ENCODE measurements at places on chromosomes 3 and 15.

DNA sequence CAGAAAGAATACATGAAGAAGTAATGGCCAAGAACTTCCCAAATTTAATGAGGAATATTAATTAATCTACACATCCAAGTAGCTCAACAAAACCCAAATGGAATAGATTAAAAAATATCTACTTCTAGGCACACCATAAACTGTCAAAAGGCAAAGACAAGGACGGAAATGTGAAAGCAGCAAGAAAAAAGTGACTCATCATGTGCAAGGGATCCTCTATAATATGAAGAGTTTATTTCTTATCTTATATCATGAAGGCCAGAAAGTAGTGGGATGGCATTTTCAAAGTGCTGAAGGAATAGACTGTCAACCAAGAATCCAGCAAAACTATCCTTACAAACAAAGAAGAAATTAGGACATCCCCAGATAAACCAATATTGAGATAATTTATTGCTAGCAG lies 73.9 kb upstream of the PRICKLE2 start:
- DNase-seq, result no peak

DNA sequence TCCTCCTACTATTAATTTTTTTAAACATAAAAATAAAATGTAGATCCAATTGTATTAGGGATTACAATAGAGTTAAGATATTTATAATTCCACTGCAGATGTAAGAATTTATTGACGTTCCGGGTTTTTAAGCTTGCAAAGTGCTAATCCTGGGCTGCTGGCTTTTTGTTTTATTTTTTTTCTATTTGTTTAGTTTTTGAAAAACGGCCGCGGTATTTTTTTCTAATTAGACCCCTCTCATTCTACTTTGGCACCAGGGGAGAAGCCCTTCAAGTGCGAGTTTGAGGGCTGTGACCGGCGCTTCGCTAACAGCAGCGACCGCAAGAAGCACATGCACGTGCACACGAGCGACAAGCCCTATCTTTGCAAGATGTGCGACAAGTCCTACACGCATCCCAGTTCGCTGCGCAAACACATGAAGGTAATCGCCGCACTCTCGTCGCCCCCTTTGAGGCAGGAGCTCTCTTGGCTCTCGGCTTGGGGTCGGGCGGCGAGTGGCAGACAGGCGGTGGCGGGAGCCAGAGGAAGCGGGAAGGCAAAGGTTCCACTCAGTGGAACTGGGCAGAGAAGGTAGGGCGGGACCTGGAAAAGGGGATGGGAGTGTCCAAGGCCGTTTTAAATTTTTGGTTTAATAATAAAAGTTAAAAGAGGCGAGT lies 3.2 kb downstream of the ZIC1 start:
- DNase-seq, result no peak

DNA sequence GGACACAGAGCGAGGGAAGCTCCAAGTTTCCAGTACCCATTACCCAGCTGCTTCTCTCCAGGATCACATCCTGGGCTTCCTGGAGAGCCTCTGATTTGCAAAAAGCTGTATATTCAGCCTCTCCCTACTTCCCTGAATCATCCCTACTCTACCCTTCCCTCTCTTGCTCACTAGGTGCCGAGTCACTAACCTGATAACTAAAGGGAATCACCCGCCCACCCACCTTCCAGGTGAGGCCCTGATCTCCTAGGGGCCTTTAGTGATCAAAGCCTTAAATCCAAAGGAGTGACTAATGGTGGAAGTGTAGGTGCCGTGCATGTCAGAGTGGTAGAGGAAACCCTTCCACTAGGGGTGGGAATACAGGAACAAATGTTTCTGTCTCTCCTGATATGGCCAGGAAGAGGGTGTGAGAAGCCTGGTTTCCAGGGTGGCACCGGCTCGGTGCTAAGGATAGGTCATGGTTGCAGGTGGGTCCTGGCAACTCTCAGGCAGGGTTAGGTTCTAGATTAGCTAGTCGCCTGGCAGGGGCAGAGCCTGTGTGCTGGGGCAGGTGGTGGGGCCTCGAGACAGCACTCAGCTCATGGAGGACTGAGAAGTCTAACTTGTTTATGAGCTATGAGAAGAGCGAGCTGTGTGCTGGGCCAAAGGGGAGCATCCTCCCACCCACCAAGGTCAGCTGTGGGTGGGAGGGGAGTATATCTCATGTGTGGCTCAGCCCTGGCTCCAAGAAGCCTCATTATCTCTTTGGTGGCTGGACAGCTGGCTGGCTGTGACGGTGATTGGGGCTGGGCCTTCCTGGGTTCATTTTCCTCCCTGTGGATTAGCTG lies 10.1 kb downstream of the SEMA7A start:
- no peak for DNase-seq

DNA sequence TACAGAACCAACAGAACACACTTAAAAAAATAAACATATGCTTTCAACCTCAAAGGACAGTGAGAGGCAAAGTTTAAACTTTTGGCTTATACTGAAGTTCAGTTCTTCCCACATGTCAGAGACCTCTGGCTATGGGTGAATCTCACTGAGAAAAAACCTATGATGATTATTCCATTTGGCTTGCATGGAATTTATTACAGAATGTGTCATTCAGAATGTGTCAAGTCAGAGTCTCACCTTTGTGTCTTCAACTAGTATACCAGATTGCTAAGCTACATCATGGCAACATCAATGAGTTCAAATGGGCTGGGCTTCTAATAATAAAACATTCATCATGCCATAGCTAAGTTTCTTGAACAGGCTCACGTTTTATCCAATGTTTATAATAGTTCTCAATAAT lies 987.0 kb downstream of the NTRK3 start:
- no peak for DNase-seq

DNA sequence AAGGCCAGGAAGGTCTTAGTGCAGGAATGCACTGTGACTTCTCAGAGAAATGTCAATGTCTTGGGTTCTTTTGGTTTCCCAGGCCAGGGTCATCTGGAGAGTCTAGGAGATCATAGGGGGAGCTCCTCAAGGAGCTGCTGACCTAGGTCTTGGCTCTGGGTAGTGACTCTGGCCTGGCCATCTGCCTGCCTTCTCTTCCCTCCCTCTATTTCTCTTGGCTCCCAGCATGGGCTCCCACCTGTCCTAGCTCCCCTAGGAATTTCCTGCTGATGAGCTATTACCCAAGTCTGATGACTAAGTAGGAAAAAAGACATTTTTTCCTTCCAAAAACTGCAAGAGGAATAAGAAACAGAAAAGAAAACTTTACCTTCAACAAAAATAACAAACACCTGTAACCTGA lies 57.4 kb downstream of the BSN start:
- no peak for DNase-seq

DNA sequence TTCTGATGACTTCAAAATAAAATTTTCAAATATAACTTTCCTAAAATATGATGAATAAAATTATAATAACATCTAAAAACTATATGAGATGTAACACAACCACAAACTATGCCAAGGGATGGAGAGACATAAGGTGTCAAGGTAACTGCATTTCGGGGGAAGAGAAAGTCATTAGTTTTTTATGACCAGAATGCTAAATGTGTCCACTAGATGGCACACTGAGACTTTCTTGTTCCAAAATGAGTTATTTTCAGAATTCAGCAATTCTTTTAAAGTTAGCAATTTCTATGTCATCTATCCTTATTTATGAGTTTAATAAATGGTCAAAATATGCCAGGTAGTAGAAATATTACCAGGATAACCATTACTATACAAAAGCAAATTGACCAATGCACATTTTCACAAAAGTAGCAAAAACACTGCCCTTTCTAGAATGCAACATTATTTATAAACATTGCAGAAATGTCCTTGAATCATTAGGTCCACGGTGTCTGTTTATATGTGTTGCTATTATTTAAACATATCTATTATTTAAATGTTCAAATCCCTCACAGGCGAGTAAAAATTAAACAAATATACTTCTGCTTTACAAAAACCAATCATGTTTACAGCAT lies 374.2 kb downstream of the PLCL2 start:
- no peak for DNase-seq

GRCh38 chr3:67031986-67032385 lies 33.9 kb downstream of the KBTBD8 start:
- no peak for DNase-seq

DNA sequence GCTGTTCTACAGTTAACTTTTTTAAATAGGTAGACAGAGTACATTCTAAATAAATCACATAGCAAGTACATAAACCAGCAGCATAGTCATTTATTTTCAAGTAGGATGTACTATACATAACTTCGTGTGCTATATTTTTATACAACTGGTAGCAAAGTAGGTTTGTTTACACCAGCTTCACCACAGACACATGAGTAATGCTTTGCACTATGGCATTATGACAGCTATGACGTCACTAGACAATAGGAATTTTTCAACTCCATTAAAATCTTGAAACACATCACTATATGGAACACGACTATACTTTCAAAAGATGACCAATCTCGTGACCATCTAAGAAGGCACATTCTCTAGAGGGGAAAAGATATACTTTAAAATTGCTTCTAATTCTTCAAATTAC lies 3.5 kb downstream of the TEX55 start:
- DNase-seq, result no peak

DNA sequence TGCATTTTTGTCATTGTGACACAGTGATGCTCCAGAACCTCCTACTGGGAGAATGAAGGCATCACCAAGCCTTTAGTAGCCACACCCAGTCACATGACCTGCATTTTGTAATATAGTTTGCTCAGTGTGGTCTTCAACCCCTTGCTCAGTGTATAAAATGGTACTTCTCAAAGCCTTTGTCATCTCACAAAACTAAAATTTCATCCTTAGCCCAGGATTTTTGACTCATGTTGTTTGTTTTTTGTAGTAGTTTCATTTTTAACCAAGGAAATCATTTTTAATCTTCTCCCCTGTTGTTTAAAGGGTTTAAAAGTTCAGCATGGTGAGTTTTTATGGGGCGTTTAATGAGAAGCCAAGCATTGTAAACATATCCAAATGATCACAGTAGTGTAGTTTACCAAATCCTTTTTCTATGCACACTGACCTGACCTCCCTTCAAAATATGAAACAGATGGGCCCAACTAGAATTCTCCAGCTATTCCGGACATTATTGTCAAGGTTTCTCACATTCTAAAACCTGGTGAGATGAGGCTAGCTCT lies 123.5 kb upstream of the IL12A start:
- DNase-seq, result no peak

GRCh38 chr3:43963208-43963607 lies 272.5 kb downstream of the ABHD5 start:
- DNase-seq, result no peak

DNA sequence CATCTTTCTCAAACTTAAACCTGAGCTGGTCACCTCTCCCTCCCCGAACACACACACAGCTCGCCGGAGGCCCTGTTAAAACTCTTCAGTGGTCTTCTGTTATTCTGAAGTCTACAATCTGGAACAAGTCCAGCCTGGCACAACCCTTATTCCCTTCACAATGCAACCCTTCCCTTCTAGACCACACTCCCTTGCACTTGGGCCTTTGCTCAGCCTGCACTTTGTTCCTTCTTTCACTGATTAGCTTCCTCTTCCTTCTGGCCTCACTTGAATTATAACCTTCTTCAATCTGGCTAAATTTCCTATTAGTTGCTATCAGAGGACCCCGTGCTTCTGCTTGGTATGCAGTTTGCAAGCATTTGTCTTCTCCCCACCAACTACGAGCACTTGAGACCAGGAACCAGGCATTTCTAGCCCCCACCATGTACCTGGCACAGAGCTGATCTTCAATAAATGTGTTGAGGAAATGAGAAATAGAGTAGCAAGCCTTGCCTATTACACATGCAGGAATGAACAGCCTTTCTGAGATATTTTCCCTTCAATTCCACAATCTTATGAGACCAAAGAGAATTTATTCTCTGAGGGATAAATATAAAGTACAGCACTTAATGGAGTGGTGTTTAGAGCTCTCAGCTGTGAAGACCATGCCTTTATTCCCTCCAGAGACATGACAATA lies 663.1 kb upstream of the ADAMTS9 start:
- DNase-seq, result no peak

DNA sequence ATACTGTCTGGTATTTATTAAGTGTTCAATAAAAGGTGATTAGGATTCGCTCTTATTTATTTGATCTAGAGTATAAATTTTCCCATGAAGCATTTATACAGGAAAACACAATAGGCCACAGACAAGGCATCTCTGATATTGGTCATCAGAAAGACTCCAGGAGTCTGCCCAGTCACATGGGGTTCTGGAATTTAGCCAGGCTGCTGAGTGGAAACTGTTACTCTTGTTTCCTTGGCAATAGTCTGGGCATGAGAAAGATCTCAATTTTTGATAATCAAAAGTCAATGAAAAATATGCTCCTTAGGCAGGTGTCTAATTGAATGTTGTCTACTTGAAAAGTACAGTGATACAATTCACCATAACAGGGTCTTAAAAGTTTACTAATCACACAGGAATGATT lies 161.2 kb downstream of the FRMD5 start:
- DNase-seq, result no peak

GRCh38 chr3:70186221-70186620 lies 126.2 kb downstream of the MDFIC2 start:
- DNase-seq, result no peak

DNA sequence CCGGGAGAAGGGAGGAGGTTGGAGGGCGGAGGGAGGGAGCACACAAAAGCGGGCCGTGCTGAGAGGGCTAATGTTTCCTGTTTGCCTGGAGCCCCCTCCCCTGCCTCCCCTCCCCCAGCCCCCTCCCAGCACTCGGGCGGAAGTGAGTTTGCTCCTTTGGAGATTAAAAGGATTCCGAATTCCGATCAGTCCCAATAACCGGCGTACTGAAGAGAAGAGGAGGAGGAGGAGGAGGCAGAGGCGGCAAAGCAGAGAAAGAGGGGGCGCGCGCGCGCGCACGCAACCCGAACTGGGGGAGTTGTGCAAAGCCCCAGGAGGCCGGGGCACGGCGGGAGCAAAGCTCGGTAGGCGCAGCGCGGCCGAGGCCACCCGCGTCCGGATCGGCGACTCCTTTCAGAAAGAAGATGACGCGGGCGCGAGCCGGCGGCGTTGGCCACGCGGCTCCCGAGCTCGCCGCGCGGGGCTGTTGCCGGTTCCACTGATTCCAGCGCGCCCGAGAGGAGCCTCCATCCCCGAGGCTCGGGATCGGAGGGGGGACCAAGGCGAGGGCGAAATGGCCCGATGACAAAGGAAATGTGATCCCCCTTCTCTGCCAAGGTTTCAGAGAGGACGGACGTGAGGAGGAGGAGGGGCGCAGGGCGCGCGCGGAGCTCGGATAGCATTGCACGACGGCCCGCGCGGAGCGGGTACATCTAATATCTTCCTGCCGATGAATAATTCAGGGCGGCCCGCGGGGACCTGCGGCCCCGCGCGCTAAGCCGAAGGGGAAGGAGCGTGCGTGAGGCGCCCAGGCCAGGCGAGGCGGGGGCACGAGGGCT lies 1.1 kb upstream of the TRIM71 start:
- no peak for DNase-seq

- no peak for DNase-seq
Measured at GRCh38 chr3:127720161-127720823, 47.5 kb downstream of the ABTB1 start.

DNA sequence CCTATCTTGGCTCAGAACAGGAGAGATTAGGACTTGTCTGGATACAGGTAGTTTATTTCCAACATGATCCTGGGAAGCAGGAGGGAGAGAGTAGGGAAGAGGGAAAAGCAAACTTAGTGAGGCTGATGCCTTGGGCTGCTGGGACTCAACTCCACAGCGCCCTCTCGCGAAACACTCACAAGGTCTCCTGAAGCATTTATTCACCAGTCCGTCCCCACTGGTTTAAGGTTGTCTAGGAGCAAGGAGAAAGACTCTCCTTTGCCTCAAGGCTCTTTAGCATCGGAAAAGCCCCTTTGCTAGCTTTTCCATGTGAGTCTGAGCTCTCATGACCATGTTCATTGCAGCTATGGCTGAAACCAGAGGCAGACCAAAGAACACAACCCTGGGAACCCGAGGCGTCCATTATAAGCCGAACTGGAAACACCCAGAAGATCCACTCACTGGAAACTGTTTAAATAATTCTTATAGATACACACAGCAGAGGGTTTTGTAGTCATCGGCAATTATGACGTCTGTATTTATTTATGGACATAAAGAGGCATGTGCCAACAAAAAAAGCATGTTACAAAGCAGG lies 244.5 kb downstream of the CD47 start:
- peak; percentile 72 for DNase-seq
